Chondrocyte (in vitro differentiated cells): ENCODE measurements at places on chromosomes 12 and 14. TPM values are rescaled to one million over a fixed set of nuclear protein-coding genes. Genes with fewer than 3 reads are reported as not detected.

The JAG2 gene
- total RNA-seq = 8.3 to 18.2 TPM (median 16.8 TPM) in 3 replicates

- no peak for DNase-seq
Measured at GRCh38 chr14:29853272-29853671, 74.4 kb downstream of the PRKD1 start.

The MMP19 gene
- 12.9 to 17.8 TPM (median 16.1 TPM) in 3 replicates for total RNA-seq

DNA sequence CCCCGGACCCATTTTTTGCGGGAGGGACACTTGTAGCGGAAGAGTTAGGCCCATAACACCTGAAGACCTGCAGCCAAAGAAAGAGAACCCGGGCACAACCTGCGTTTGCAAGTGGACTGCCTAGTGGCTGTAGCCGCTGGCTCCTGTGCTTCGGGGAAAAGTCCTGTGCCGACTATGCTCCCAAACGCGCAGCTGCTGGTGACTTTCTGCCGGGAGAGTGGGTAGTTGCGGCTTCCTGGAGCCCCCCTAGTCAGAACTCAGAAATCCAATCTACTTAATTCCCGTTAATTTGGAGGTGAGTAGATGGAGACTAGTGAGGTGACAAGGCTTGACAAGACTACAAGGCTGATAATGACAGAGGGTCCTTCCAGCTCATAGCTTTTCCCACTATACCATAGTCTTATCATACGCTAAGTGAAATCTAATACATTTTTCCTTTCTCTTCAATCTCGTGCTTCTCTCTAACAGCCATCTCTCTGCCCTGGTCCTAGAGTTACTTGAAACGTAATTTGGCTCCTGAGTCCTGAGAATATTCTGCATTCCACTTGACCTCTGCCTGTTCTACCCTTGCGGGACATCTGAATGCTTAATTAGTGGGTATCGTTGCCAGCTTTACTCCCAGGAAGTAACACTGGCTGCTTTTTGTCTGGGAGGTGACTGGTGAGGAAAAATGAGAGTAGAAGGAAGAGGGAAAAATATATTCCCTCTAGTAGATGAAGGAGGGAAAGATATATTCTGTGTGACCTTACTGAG lies 556 bp downstream of the MTHFD1 start:
- DNase-seq = no peak

The FAM181A gene
- total RNA-seq = not detected in 3 replicates

- no peak for DNase-seq
Measured at GRCh38 chr12:59070322-59070933, 150.1 kb upstream of the LRIG3 start.

The C14orf39 gene
- 0.36 to 0.60 TPM (median 0.44 TPM) in 3 replicates for total RNA-seq

The BICDL1 gene
- total RNA-seq = 0.12 to 0.45 TPM (median 0.26 TPM) in 3 replicates

The MYF6 gene
- total RNA-seq = not detected in 3 replicates

DNA sequence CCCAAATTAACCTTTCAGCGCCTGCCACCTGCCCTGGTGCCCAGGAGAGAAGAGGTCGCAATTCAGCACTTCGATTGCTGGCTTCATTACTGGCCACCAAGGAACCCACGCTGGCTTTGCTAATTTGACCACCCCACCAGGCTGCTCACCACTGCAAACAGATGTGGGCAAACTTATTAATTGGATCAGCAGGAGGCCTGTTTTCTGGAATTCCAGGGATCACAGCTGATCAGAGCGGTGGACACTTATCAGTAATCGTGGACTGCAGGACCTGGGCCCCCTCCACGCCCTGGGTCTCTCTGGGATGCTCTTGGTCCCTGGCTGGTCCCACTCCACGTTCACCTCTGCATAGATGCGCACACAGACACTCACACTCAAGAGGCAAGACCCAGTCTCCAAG lies 27.8 kb downstream of the BEGAIN start:
- no peak for DNase-seq

DNA sequence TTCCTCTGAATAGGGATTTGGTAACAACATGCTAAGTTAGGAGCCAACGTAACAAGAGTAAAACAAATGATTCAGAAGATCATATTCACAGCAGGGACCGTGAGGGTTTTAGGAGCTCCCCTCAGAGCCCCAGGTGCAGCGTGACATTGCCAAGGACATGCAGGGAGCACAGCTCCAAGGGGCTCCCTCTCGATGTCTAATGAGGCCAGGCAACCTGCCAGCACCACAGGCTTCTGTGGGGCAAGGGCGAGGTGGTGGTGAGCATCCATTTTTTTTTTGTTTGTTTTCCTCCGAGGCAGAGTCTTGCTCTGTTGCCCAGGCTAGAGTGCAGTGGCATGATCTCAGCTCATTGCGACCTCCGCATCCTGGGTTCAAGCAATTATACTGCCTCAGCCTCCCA lies 95.1 kb upstream of the PTPRB start:
- no peak for DNase-seq

DNA sequence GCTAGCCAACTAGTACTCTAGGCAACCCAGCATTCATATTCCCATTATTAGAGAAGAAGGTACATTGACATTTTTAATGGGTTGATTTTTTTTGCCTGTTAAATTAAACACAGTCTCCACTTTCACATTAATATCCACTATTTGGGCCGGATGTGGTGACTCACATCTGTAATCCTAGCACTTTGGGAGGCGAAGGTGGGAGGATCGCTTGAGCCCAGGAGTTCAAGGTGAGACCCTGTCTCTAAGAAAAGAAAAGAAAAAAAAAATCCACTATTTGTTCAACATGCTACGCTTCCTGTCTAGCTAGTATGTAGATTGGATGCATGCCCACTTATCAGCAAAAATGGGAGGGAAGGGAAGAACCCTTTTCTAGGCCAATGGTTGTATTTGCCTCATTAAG lies 7.1 kb upstream of the CRADD start:
- no peak for DNase-seq

The SERPINA9 gene
- total RNA-seq = not detected in 3 replicates

The HOXC13 gene
- total RNA-seq = not detected in 3 replicates
